Activated T-helper 2 cell treated with anti-CD3 and anti-CD28 coated beads, Interferon-gamma antibody, Interleukin-2, Interleukin-4, amounts not matched to agents 10 μg/mL and 5 μg/mL and 100 μg/mL, durations not matched to agents 14 hours and 24 hours and 36 hours (primary cell): ENCODE measurements at places on chromosomes 2 and 18. TPM values are rescaled to one million over a fixed set of nuclear protein-coding genes. Genes with fewer than 3 reads are reported as not detected.

GRCh38 chr2:83534416-83534815, 924.7 kb downstream of the SUCLG1 start:
- no peak for DNase-seq
- H3K27me3 ChIP-seq = no peaks in the 10 kb centered on the region
- H3K36me3 ChIP-seq = no peaks in the 10 kb centered on the region
- H3K4me3 ChIP-seq = no peak overlapping the region
- H3K27ac ChIP-seq = no peak overlapping the region
- no peaks in the 10 kb centered on the region for H3K4me1 ChIP-seq

Gene STON1
- 1.9 and 2.1 TPM in 2 replicates for total RNA-seq

DNA sequence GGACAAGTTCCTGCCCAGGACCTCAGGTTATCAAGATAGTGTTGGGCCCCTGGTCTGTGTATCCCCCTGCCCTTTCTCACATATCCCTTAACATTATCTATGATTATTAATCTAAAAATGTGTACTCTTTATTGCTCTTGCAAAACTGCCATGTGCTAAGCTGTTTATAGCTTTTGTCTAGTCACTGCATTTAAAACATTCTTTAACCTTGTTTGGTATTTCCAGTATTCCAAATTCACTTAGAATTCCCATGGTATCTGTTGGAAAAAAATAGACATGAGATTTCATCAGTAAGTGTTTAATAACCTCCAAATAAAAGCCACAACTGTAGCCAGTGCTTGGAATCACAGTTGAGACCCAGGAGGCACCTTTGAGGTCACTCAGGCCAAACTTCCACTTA, 16.2 kb upstream of the GLS start:
- no peak for DNase-seq
- no peak overlapping the region for H3K4me3 ChIP-seq
- H3K27ac ChIP-seq = no peak overlapping the region

- DNase-seq = no peak
- peak overlapping the region; percentile 91 for H3K27ac ChIP-seq
- H3K4me3 ChIP-seq = peak overlapping the region; percentile 49
- H3K27me3 ChIP-seq = no peaks in the 10 kb centered on the region
- peaks cover 45% of the 10 kb centered on the region for H3K4me1 ChIP-seq
These were observed 66.9 kb upstream of the RBM44 start for GRCh38 chr2:237731663-237732062.

GRCh38 chr2:212402316-212402715, 136.3 kb downstream of the ERBB4 start:
- no peaks in the 10 kb centered on the region for H3K4me1 ChIP-seq
- H3K27me3 ChIP-seq = no peaks in the 10 kb centered on the region
- DNase-seq = no peak
- no peak overlapping the region for H3K27ac ChIP-seq
- H3K4me3 ChIP-seq = no peak overlapping the region
